Mesendoderm (in vitro differentiated cells): ENCODE measurements at places on chromosomes 6 and 20.
A peak's percentile ranks its signal among the peaks of the same experiment; 100 is the strongest.

- DNase-seq: no peak
Measured at GRCh38 chr6:158207422-158207788, 39.3 kb downstream of the GTF2H5 start.

DNA sequence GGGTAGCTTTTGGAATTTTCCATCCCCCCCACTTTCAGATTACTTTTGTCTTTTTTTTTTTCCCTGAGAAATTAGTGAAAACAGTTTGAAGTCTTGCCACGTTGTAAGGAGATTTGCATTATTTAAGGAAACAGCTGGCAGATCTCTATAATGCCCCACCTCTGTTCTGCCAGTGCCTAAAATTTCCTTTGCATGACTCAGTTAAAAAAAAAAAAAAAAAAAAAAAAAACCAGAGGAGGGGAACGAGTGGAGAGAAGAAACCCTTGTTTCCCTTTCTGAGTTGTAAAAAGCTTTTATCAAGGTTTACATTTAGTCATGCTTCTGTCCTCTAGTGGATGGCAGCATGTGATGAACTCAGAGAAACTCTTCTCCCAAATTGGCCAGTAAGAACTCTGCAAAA is 33.5 kb downstream of the CARMIL1 start:
- peak; percentile 48 for DNase-seq

GRCh38 chr6:43667245-43668150 is 20.1 kb downstream of the MRPS18A start:
- DNase-seq: peak; percentile 80

- DNase-seq: no peak
Measured at GRCh38 chr6:141117874-141118273, 1014.9 kb upstream of the GJE1 start.

DNA sequence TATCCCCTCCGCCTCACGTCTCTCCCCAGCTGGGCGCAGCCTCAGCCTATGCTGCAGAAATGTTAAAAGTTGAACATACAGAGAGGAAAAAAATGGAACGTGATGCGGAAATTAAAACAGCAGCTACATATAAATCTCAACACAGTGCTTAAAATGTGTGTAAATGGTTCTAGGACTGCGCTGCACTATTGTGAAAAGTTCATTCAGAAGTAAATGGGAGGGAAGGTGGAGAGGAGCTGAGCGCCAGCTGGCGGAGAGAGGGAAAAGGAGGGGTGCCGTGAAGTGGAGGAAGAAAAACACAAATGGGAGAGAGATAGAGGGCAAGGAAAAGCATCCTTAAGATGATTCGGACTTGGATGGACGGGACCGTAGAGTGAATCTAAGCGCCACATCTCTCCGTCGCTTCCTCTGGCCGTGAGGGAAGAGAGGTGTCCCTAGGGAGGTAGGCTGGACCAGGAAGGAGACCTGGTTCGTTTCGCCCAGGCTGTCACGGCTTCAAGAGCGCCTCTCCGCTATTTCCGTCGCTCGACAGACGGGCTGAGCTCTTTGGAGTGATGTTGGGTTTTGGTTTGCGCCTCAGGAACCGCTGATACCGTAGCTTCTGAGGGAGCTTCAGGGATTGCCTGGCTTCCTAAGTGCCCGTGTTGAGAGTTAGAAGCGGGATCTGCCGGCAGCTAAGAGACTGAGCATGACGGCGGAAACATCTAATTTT is 113.7 kb downstream of the TRIM27 start:
- peak; percentile 70 for DNase-seq

GRCh38 chr6:97123652-97124051 is 159.4 kb downstream of the MMS22L start:
- no peak for DNase-seq

GRCh38 chr6:82906951-82907350 is 158.7 kb downstream of the UBE3D start:
- DNase-seq: peak; percentile 20

GRCh38 chr20:1086277-1087213 is 31.9 kb upstream of the PSMF1 start:
- no peak for DNase-seq

DNA sequence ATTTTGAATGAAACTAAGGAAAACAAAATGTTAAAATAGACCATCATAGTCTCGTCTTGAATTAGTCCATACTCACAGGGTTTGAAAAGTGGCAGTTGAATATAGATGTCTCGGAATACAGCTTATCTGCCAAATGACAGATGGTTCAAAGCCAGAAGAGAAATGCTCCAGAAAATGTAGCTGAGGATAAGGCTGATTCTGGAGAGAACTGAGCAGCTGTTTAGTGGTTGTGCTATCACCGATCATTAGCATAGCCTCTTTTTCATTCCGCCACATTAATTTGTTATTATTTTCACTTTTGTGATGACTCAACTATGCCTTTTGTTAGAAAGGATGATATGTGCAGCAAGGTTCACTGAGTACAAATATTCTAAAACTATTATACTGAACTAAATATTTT is 390.2 kb upstream of the MAN1A1 start:
- DNase-seq: no peak

GRCh38 chr6:152975204-152975915 is 7.5 kb downstream of the FBXO5 start:
- no peak for DNase-seq

- DNase-seq: no peak
Measured at GRCh38 chr6:86685230-86685797, 252.0 kb upstream of the HTR1E start.

DNA sequence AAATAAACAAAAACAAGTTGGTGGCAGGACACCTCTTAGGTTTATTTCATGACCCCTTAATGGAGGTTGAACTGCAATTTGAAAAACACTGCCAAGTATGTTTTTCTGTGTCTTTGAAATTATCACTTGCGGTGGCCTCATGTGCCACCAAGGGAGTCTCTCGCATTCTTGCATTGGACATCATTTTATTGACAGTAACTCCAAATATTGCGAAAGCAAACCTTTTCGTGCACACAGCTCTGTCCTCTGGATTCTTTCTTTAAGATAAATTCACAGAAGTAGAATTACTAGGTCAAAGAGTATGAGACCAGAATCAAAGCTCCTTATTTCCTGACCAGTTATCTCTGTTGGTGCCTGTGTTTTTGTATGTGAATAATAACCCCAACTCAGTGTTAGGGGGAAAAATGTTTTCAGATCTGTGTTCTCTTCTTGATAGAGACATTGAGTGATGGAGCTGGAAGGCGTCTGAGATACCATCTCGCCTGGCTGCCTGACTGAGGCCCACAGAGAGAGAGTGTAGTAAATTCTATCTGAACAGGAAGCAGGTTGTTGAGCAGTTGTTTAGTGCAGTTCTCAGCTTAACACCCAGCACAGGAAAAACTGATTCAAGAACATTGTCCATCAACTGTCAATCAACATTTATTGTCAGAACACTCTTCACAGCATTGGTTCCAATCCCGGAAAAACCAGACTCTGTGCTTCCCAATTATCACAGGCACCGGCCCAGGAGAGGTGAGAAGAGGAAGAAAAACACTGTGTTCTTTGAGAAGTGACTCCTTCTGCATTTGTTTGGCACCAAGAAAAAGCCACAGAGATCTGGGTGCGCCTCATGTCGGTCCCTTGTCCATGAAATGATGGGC is 2.2 kb upstream of the CCDC167 start:
- DNase-seq: no peak

GRCh38 chr20:32674362-32674789 is 635 bp upstream of the C20orf203 start:
- peak; percentile 61 for DNase-seq

- no peak for DNase-seq
Measured at GRCh38 chr20:41412324-41413120, 45.9 kb upstream of the EMILIN3 start.

GRCh38 chr20:47272893-47273590 is 83.5 kb downstream of the ZMYND8 start:
- DNase-seq: peak; percentile 81

DNA sequence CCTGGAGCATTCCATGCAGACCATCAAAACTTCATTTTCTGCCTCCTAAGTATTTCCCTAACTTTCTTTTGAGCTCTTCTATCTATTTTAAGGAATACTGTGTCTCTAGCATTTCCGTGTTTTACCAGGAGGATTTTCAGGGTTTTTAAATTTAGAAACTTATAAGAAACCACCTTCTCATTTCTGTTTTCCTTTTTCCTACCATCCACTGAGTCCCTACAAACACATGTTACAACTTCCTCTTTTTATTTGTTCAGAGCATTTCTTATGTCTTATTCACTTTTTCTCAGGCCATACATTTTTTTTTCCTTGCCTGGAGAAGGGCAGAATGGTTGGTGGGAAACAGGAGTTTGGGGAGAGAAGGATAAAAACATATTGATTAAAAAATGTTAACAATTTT is 130.0 kb upstream of the BMP5 start:
- DNase-seq: no peak

- DNase-seq: no peak
Measured at GRCh38 chr6:168387911-168388310, 53.1 kb upstream of the SMOC2 start.

DNA sequence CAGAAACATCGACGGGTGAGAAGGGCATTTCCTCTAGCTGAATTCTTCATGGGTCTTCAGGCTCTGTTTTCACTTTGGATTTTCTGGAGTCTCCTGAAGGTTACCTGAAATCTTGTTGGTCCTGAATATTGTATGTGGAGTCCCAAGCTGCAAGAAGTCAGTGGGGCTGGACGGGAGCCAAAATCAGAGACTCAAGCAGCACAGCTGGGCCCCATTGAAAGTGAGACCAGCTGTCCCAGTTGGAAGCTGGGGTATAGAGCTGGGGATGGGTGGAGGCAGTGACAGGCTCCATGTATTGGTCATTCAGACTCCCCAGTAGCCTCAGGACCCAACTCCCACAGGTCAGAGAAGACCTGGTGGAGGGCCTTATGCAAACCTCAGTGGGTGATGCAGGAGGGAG is 111.3 kb upstream of the MLN start:
- DNase-seq: no peak

GRCh38 chr20:37945091-37945547 is 42.2 kb downstream of the VSTM2L start:
- DNase-seq: no peak

- DNase-seq: no peak
Measured at GRCh38 chr6:4736371-4736873, 39.8 kb upstream of the CDYL start.

- DNase-seq: no peak
Measured at GRCh38 chr20:41935259-41935791, 317.1 kb upstream of the CHD6 start.

DNA sequence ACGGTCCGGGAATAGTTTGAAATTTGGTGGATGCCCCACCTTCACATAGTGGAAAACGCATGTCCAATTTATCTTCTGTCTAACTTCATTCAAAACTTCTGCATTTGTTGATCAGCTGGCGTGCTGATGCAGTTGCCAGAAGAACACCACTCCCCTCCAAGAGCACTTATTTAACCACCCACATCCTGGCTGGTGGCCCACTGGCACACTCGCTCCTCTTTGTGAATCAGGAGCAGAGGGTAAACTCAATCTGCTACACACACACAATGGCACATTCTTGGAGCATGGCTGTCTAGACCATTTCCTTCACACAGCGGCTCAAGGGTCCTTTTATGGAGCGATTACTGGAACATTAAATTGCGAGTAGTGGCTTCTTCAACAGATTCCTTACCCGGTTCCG is 55.1 kb upstream of the CEP162 start:
- peak; percentile 6 for DNase-seq
